ENCODE measurements at places on chromosomes 7 and 10.

- DNase-seq = no peak
Measured at GRCh38 chr10:129612481-129613109, 145.6 kb downstream of the MGMT start.

DNA sequence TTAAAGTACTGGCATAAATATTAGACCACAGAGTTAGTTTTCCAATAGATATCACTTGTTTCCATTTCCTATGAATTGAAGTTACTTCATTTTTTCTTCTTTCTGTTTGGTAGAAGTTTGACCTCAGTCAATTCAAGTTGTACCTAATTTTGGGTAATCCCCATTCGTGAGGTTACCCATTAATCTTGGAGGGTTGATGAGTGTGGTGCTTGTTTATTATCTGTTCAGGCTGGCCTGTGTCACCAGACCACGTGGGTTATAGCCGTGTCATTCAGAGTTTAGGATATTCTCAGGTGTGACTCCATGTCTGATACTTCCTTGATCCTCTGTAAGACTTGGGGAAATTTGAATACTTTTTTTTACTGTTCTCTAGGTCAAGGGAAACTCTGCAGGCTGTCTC is 133.9 kb upstream of the TPK1 start:
- DNase-seq = no peak

- peak; percentile 70 for DNase-seq
Measured at GRCh38 chr10:103578782-103579382, 85.4 kb downstream of the NEURL1 start.

DNA sequence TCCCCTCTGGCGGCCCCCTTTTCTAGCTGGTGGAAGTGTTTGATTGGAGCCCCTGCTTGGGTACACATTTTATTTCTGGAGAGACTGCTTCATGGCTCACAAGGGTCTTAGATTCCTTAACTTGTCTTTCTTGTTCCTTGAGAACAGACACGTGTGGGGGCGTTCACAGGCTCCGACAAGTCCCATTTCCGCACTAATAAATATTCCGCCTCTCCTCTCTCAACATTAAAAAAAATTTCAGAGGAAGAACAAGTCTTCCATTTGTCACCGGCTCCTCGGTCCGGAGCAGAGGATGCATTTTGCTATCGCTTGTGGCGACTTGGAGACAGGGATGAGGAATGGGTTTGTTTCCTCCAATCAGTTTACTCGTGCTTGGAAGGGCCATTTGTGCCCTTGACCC is 134.0 kb upstream of the PODXL start:
- DNase-seq = no peak

DNA sequence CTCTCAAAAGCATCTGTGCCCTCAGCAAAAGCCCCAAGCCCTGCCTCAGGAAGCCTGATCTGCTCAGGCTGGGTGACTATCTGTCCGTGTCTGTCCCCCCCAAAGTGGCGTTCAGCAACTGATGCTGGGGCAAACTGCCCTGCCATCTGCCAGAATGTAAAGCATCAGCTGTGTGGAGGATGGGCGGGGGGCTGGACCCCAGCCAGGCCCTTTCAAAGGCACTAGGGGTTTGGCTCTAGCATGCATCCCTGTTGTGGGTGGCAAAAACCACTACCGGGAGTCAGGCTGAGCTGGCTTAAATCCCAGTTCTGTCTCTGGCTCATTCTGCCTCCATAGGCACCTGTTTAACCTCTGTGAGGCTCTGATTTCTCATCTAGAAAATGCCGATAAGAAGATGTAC is 35.5 kb downstream of the GPRIN2 start:
- DNase-seq = no peak

DNA sequence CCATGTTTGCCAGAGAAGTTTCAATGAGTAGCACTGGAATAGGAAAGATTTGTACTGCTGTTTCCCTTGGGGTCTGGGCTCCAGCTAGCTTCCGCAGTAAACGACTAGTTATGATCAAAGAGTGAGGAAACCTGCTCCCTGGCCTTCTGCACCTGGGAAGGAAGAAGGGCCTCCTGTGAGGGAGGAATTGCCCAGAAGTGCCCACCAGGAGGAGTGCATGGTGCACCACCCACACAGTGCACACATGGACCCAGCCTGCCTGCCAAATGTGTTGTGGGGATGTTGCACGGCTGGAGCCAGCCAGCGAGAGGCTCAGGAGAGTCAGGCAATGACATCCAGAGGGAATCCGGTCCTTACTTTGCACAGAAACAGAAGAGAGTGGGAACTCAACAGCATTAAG is 27.0 kb upstream of the FAM107B start:
- no peak for DNase-seq

GRCh38 chr7:121137580-121137979 is 149.1 kb downstream of the CPED1 start:
- no peak for DNase-seq

GRCh38 chr7:115008465-115009114 is 86.7 kb downstream of the MDFIC start:
- peak; percentile 44 for DNase-seq

DNA sequence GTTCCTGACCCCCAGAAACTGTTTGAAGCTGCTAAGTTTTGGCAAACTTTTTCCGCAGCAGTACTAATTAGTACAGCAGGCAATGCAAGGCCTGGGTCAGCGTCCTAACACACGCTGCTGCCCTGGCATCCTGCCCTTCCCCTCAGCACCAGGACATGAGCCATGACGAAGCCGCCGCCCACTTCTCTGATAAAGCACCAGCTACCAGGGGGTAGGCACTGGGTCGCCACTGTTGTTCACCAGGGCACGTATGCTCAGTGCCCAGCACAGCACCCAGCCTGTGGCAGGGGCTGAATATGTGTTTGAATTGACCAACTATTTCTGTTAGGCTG is 59.5 kb downstream of the CHST15 start:
- DNase-seq = no peak

GRCh38 chr10:114515298-114515914 is 111.1 kb upstream of the AFAP1L2 start:
- no peak for DNase-seq

- no peak for DNase-seq
Measured at GRCh38 chr10:30425336-30426075, 8.5 kb upstream of the MAP3K8 start.

- DNase-seq = no peak
Measured at GRCh38 chr7:30731581-30731980, 20.4 kb upstream of the INMT start.

Measured in pancreas (tissue), 10 donors.